Cortex of kidney (tissue), 1 donor: ENCODE measurements at places on chromosomes 2 and 18.

DNA sequence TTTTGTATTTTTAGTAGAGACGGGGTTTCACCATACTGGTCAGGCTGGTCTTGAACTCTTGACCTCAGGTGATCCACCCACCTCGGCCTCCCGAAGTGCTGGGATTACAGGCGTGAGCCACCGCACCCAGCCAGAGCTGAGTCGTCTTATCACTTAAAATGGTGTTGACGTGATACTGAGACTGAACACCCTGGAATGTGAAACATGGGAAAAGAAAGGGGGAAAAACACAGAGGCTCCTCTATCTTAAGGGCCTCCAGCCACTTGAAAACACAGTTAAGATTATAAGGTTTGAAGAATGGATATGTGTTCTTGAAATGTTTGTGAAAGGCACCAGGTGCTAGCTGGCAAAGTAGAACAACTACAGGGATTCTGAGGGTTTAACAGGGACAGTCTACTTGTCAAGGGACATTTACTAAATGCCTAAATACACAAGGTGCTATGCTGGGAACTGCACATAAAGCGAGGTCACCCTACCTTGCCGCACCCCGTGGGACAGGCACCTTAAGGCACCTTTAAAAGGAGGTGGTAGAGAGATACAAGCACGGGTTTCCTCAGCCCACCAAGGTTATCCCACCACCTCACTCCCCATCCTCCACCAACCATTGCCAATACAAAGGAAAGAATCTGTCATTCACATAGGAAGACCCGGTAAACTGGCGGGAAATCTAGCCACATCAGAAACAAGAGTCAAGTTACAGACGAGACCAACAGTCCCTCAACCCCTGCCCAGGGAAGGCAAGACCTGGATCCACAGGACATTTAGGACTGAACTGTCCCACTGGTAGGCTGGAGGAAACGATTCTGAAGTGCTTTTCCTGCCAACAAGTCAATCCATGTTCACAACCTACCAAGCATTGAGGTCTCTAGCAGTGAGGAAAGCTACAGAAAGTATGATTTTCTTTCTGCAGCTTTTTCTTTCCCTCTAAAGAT, 43.4 kb downstream of the STK39 start:
- DNase-seq: no peak

DNA sequence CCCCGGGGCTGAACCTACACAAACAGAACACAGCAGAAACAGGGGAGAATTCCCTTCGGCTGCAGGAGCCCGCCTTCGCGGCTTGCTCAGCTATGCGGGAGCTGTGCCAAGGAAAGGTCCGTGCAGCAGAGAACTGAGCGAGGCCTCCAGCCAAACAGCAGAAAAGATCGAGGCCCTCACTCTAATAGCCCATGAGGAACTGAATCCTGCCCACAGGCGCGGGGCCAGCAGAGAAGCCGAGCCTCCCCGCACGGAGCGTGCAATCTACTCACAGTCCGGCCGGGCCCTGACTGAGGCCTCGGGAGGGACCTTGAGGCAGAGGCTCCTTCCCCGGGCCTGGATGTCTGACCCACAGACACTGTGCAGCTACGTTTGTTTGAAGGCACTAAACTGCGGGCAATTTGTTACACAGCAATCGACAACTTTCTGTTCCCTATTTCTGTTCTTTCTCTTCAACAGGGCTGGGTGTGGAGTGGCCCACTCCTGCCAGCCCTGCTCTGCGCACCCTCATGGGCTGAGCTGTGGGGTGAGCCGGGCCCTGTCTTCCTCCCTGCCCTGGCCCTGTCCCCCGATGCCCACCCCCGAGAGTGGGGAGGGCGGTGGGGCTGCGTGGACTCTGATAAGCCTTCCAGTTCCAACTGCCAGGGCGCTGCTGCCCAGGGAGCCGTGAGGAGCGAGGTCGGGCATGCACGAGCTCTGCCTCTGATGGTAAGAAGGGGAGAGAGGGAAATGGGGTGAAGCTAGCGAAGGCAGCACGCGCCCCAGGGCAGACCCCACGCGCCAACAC, 13.7 kb downstream of the HES6 start:
- no peak for DNase-seq

DNA sequence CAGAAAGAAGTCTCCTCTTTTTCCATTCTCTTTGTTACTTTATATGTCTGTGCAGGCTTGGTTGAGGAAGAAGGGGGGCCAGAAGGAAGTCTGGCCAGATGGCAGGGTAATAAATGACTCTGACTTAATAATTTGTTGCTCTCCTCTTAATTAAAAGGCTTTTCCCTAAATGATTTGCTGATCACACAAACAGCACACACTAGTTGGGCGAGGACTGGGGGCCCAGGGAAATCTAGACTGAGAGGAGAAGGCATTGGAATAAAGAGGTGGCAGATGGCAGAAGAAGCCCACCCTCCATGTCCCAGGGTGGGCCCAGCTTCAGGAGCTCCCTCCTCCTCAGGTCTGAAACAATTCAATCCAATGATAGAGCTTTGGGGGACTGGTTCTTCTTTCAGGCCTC, 12.7 kb upstream of the SMARCAL1 start:
- DNase-seq: no peak

GRCh38 chr2:153132418-153132817, 346.1 kb downstream of the RPRM start:
- DNase-seq: no peak

GRCh38 chr2:120531863-120532600, 186.1 kb downstream of the INHBB start:
- DNase-seq: no peak

DNA sequence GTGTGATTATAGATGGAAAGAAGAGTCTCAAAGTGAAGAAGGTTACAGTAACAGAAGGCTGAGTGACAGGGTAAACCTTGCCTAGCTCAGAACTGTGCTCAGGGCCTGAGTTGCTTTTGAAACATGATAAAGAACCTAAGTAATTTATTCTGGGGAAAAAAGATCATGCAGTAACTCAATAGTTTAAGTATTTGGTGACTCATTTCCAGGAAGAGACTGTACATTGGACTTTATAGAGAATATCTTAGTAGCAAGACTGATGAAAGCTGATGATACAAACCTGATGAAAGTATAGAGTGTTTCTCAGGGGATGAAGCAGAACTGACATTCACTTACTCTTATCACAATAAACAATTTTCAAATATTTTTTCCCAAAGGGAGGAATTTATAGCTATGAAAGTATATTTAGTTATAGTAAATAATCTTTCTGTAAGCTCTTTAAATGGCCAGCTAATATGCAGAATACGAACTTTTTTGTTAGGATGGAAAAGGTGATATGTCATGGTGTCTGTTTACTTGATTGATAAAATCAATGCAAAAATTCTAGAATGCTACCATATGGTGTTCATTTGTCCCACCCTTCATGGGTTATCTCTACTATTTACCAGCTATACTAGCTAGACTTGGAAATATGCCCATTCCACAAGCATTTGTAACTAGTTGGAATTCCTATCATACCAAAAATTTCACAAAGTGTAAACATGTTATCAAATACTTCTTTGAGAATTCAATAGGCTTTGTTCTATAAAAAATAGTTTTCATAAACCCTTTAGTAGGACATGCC, 1265.5 kb upstream of the ACVR2A start:
- no peak for DNase-seq

DNA sequence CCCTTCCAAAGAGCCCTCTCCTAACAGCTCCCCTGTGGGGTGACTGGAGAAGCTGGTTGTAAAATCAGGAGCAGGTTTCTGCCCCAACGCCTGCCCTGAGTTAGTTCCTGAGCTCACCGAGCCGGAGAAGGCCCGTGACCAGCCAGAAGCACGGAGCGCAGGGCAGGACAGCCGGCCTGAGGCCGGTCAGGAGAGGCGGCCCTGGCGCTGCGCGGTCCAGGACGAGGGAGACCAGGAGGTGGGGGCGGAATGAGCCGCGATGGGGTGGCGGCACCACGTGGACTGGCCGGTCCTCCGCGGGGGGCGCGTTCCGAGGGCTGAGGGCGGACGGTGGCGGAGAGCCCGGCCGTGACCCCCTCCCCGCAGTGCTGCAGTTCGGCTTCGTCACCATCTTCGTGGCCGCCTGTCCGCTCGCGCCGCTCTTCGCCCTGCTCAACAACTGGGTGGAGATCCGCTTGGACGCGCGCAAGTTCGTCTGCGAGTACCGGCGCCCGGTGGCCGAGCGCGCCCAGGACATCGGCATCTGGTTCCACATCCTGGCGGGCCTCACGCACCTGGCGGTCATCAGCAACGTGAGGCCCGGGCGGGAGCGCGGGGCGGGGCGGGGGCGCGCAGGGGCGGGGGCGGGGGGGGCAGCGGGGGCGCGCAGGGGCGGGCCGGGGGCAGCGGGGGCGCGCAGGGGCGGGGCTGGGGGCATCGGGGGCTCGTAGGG, 29.0 kb downstream of the ANO7 start:
- no peak for DNase-seq

DNA sequence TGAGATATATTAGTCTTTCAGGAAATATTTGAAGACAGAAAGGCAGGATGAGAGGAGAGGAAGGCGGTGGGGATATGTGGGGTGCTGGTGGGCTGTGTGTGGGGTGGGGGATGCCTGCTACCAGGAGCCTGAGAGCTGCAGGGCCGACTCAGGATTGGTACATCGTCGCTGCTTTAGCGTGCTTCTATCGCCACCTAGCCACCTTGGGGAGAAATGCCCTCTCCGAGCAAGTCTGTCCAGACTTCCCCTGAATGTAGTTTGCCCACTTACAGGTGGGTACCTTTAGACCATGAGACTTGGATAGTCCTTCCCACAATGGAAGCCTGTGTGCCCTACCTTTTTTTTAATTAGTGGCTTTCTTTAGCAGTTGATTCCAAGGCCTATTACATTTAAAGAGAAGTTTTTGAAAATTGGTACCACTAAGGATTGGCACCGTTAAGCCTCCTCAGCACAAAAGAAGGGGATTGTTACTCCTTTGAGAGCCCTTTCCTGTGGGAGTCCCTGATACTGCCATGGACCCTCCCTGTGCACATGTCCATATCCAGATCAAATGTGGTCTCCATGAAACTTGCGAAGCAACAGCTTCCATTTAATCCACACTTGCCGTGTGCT, 114.1 kb upstream of the NDUFV2 start:
- DNase-seq: no peak

DNA sequence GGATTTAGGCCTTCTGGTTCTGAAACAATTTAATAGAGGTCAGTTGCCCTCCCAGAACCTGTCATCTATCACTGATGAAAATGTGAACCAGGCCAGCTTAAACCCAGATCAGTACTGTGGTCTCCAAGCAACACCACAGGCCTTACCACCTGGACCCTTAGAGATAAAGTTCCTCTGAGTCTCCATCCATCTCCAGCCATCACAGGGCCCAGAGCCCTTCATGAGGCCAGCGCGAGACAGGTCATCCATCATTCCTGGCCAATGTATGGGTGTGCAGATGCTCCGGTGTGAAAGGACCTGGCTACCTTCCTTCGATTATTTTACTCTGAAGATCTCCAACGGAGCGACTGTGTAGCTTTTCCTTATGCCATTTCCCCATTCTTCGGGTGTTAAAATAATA, 322.7 kb upstream of the SOX11 start:
- DNase-seq: no peak

DNA sequence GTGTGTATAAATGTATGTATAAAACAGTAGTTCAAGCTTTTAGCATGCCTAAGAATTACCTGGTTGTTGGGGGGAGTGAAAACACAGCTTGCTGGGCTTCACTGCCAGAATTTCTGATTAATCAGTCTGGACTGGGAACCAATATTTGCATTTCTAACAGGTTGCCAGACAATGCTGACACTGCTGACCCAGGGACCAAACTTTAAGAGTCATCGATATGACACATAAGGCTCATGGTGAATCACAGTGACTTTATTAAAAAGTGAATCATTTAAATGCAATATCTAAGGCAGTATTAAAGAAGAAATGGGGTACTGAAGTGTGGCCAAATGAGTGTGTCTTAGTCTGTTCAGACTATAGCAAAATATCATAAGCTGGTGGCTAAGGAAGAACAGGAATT, 195.9 kb upstream of the DTNA start:
- no peak for DNase-seq

DNA sequence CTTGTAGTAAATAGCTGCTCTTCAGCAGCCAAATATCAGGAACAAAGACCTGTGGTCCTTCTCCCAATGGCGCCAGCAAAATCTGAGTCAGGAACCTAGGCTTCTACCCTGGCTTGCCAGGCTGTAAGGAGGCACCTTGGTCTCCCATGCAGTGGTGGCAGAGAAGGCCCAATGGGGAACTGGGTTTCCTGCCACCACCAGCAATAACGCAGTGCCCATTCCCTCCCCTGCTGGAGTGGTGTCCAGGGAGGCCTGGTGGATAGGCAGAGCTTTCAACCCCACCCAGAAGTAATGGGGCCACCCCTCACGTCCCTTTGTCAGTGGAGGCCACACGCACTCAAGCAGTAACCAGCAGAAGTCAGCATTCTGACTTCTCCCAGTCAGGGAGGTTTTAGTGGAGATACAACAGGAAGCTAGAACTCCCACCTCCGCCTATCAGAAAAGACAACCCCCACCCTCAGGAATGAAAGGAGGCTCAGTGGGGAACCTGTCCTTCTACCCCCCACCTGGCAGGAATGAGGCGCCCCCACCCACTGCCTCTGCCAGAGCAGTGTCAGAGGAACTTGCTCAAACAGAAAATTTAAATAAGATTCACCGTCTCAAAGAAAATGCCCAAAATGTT, 132.4 kb downstream of the COPS8 start:
- no peak for DNase-seq

- no peak for DNase-seq
These were observed 31.0 kb upstream of the EPB41L3 start for GRCh38 chr18:5574843-5575242.

DNA sequence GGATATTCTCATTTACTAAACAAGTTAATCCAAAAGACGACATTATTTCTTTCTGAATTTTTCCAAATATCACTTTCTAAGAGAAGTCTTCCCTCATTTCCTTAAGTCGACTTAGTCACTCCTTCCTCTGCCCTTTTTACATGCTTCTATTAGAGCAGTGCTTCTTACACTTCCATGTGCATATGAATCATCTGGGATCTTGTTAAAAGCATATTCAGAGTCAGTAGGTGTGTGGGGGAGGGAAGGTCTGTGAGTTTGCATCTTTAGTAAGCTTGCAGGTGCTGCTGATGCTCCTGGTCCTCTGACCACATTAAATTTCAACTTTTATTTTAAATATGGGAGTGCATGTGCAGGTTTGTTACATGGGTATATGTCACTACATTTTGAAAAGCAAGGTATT, 582.6 kb downstream of the NRXN1 start:
- DNase-seq: no peak

DNA sequence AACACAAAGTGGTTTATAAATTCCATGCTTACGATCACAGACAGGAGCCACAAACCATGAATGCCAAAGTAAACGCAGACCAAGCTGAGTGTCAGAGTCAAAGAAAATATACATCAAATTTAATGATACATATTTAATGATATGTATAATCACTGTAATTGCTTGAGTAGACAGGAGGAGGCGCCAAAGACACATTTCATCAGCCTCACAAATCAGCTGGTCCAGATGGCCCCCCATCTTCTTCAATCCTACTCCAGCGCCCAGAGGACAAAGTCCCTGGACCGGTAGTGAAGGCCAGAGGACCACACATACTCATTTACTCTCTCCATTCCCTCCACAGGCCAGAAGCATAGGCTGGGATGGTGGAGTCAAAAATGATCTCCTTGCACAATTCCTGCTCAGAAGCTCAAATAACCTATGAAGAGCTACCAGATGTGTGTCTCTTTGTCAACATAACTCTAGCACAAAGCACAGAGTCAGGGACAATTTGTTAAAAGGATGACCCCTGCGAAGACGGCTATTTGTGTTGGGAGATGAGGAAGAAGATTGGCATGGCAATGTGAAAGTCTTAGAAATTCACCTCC, 149.3 kb upstream of the PGAP1 start:
- DNase-seq: no peak

GRCh38 chr2:69452687-69453086, 15.5 kb upstream of the NFU1 start:
- no peak for DNase-seq
